HCT116 (cell line): ENCODE measurements at places on chromosomes 7 and 10. TPM values are rescaled to one million over a fixed set of nuclear protein-coding genes. Genes with fewer than 3 reads are reported as not detected.

- no peak for DNase-seq
- no peaks in the 10 kb centered on the region for H3K27me3 ChIP-seq
- no peaks in the 10 kb centered on the region for H3K4me1 ChIP-seq
Measured at GRCh38 chr10:43160046-43160920, 22.0 kb downstream of the CSGALNACT2 start.

GRCh38 chr10:35640474-35640873, 1.6 kb downstream of the FZD8 start:
- no peak overlapping the region for H3K27ac ChIP-seq
- H3K4me1 ChIP-seq = peaks cover 28% of the 10 kb centered on the region
- peaks cover 36% of the 10 kb centered on the region for H3K27me3 ChIP-seq
- no peaks in the 10 kb centered on the region for H3K36me3 ChIP-seq
- H3K4me3 ChIP-seq = no peak overlapping the region

- no peaks in the 10 kb centered on the region for H3K27me3 ChIP-seq
- no peaks in the 10 kb centered on the region for H3K36me3 ChIP-seq
- no peak for DNase-seq
- no peaks in the 10 kb centered on the region for H3K4me1 ChIP-seq
- H3K27ac ChIP-seq = no peak overlapping the region
Measured at GRCh38 chr10:68212721-68213352, 19.1 kb downstream of the ATOH7 start.

- DNase-seq = no peak
- peaks cover 5% of the 10 kb centered on the region for H3K27me3 ChIP-seq
- H3K36me3 ChIP-seq = no peaks in the 10 kb centered on the region
- H3K4me3 ChIP-seq = no peak overlapping the region
- H3K27ac ChIP-seq = no peak overlapping the region
Measured at GRCh38 chr7:148210804-148211325, 379.7 kb upstream of the C7orf33 start.

DNA sequence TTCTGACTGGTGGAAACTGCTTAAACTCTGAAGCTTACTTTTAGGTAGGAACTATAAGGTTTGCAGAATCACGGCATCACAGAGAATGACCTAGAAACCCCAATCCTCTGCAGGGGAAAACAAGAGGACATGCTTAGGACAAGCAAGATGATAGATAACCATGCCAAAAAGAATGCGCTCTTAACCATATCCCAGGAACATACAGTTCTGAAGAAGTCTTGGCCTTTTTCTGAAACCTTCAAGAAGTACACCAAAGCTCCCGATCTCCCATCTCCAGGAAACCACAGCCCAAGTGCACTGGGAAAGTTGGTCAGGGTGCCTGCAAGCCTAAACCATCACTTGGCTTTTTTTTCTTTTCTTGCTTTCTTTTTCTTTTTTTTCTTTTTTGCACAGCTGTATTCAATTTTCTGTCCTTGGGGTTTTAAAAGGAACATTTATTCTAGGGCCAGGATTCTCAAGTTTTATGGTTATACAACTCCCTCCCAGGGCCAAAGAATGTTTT, 12.2 kb upstream of the SVIL start:
- H3K4me1 ChIP-seq = peaks cover 52% of the 10 kb centered on the region
- H3K27ac ChIP-seq = no peak overlapping the region
- H3K4me3 ChIP-seq = no peak overlapping the region
- H3K27me3 ChIP-seq = no peaks in the 10 kb centered on the region
- H3K36me3 ChIP-seq = no peaks in the 10 kb centered on the region

The ERLIN1 gene
- 64.5 TPM for total RNA-seq

The VWDE gene
- total RNA-seq = 13.7 TPM

The EVX1 gene
- 0.25 TPM for total RNA-seq

The TBX20 gene
- total RNA-seq = not detected

DNA sequence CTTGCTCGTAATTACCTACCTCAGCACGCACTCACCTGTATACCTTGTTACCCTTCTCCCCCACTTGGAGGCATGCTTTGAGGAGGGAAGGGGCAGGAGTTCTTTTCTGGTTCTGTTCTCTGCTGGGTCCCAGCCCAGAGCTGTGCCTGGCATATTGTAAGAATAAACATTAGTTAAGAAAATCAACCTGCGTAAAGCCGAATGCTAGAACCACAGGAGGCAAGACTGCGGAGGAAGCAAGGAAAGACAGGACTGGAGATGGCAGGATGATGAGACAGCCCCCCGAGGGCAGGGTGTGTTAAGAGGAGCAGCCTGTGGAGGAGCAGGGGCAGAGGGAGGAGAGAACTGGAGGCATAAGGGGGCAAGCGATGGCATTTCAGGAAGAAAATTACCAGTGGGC, 9.5 kb downstream of the C10orf53 start:
- no peaks in the 10 kb centered on the region for H3K36me3 ChIP-seq
- H3K4me3 ChIP-seq = no peak overlapping the region
- peaks cover 30% of the 10 kb centered on the region; the same call in 1 of the 2 replicates for H3K27me3 ChIP-seq
- H3K27ac ChIP-seq = no peak overlapping the region
- no peaks in the 10 kb centered on the region for H3K4me1 ChIP-seq
- DNase-seq = no peak

GRCh38 chr10:128178302-128178958, 52.2 kb upstream of the MKI67 start:
- no peaks in the 10 kb centered on the region for H3K36me3 ChIP-seq
- H3K4me1 ChIP-seq = no peaks in the 10 kb centered on the region
- H3K4me3 ChIP-seq = no peak overlapping the region
- no peak overlapping the region for H3K27ac ChIP-seq

DNA sequence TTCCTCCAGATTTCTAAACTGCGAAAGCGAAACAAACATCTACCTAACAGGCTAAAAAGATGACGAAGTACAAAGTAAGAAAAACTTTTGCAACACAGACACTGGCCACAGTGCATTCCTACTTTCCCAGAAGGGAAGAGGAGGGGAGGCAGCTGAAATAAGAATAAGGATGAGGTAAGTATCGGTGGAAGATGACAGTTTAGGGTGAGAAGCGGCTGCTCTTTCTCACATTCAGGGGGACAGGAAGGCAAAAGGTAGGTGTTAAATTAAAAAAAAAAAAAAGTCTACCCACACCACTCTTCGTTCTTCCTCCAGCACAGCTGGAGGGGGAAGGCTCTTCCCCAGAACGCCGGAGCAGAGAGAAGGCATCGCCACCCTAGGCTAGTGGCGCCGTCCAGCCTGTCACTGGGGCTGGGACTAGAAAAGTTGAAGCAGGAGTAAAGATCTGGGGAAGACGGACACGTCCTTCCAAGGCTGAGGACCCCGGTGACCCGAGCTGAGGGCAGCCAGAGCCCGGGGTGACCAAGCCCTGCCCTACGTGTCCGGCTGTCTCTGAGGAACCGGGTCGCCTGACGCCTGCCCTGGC, 846 bp downstream of the DNAJC1 start:
- no peaks in the 10 kb centered on the region for H3K36me3 ChIP-seq

DNA sequence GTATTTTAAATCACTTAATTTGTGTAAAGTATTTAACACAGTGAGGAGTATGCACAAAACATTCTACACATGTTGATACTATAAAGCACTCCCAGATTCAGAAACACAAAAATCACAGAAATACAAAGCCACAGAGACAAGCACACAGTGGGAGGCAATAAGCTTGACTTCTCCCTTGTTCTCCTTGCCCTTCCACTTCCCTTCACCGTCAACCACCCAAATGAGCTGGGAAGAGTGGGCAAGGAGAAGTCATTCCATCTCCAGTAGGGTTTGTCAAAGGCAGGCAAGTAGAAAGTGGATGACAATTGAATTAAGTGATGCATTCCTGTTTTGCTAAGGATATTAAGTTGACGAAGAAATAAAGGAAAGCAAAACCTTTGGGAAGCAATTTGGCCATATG, 4.2 kb upstream of the TMEM139 start:
- H3K36me3 ChIP-seq = no peaks in the 10 kb centered on the region
- no peak overlapping the region for H3K4me3 ChIP-seq
- DNase-seq = no peak
- peaks cover 17% of the 10 kb centered on the region for H3K4me1 ChIP-seq
- H3K27me3 ChIP-seq = no peaks in the 10 kb centered on the region
